ENCODE measurements at places on chromosomes 6 and 20.

DNA sequence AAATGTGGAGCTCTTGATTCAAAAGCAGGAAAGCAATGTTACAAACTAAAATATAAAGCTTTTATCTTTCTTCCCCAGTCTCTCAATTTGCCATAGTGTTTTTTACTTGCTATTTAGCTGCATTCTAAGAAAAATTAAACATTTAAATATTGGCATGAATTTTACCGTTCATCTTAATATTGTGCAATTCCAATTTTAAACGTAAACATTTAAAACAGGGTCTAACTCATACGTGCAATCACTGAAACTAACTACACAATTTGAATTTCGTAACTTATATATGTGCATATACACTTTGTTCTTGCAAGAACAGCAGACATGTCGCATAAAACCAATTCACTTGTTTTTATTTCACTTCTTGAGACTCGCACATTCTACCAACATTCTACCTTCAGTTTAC, 280.8 kb upstream of the QKI start:
- no peak for DNase-seq
- H3K4me3 ChIP-seq: no peak overlapping the region
- no peak overlapping the region for H3K27ac ChIP-seq
- no peaks in the 10 kb centered on the region for H3K27me3 ChIP-seq
- no peaks in the 10 kb centered on the region for H3K4me1 ChIP-seq
- no peaks in the 10 kb centered on the region for H3K36me3 ChIP-seq

GRCh38 chr6:88763160-88763559, 200.3 kb downstream of the RNGTT start:
- DNase-seq: no peak
- no peaks in the 10 kb centered on the region for H3K36me3 ChIP-seq
- no peak overlapping the region for H3K4me3 ChIP-seq

DNA sequence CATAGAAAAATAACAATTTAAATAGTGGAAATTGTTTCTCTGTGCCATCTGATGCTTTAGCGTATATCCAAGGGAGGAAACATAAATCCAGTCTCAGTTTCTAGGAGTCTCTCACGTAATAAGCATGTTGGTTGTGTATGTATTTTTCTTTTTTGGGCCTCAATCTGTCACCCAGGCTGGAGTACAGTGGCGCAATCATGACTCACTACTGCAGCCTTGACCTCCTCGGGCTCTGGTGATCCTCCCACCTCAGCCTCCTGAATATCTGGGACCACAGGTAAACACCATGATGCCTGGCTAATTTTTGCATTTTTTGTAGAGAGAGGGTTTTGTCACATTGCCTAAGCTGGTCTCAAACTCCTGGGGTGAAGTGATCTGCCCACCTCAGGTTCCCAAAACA, 78.6 kb upstream of the PLN start:
- DNase-seq: no peak
- peaks cover 11% of the 10 kb centered on the region for H3K36me3 ChIP-seq
- no peak overlapping the region for H3K4me3 ChIP-seq
- H3K4me1 ChIP-seq: no peaks in the 10 kb centered on the region

DNA sequence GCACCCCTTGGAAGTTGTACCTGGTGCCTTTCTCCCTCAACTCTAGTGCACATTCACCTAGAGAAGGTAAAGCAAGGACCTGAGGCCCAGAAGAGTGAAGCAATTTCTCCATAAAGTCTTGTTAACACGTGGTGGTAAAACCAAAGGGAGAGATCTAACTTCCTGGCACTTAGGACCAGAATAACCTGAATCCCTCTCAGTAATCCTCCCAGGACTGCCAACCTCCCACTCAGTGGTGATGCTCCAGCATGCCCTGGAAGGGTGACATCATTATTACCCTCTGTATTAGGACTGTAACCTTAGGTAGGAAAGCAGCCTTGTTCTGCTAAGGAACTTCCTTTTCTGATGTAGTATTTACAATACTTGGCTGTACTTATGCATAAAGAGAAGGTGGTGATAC, 330.6 kb upstream of the MARCKS start:
- H3K27me3 ChIP-seq: no peaks in the 10 kb centered on the region
- no peak overlapping the region for H3K4me3 ChIP-seq
- H3K36me3 ChIP-seq: no peaks in the 10 kb centered on the region
- H3K27ac ChIP-seq: peak overlapping the region; percentile 79
- peaks cover 15% of the 10 kb centered on the region for H3K4me1 ChIP-seq

- H3K4me1 ChIP-seq: no peaks in the 10 kb centered on the region
- DNase-seq: no peak
- no peaks in the 10 kb centered on the region for H3K27me3 ChIP-seq
- H3K36me3 ChIP-seq: no peaks in the 10 kb centered on the region
- H3K27ac ChIP-seq: no peak overlapping the region
Observed at GRCh38 chr6:162602759-162603158, 124.8 kb downstream of the PRKN start.

- H3K27me3 ChIP-seq: no peaks in the 10 kb centered on the region
- no peak overlapping the region for H3K27ac ChIP-seq
- no peaks in the 10 kb centered on the region for H3K4me1 ChIP-seq
Observed at GRCh38 chr6:5095236-5095635, 10.1 kb downstream of the PPP1R3G start.

- H3K27ac ChIP-seq: no peak overlapping the region
- H3K4me1 ChIP-seq: peaks cover 17% of the 10 kb centered on the region
- H3K36me3 ChIP-seq: peaks cover 65% of the 10 kb centered on the region
- H3K27me3 ChIP-seq: no peaks in the 10 kb centered on the region
- DNase-seq: no peak
Observed at GRCh38 chr6:35057449-35058357, 83.4 kb downstream of the TCP11 start.

DNA sequence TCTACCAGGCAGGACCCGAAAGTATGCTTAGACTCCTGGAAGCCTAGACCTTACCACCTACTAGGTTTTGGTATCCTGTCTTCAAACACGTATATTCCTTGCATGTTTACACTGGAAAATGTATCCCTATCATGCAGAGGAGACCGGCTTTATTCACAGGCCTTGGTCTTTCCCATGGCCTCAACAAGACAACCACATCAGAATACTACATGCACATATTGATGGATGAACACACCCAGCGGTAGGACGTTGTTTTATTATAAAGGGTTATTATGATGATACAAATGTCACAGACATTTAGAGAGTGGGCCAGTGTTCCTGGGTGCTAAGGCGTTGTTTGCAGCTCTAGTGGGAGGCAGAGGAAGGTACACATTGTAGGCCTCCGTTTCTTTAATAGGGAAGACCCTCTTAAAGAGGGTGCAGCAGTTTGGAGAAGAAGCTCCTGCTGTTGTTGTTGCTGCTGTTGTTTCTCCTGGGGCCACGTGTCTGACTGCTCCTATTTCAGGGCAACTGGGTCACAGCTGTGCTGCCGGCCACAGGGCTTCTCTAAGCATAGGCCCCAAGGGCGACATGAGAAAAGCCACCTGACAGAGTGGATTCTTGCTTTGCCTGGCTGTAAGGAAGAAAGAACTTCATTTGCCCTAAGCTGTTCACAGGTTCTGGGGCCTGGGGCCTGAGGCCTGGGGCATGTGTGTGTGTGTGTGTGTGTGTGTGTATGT, 98.3 kb upstream of the SASH1 start:
- no peak overlapping the region for H3K27ac ChIP-seq
- no peak overlapping the region for H3K4me3 ChIP-seq
- no peaks in the 10 kb centered on the region for H3K27me3 ChIP-seq
- H3K36me3 ChIP-seq: no peaks in the 10 kb centered on the region
- DNase-seq: no peak

- H3K4me3 ChIP-seq: no peak overlapping the region
- DNase-seq: no peak
- H3K4me1 ChIP-seq: no peaks in the 10 kb centered on the region
- H3K36me3 ChIP-seq: no peaks in the 10 kb centered on the region
- H3K27me3 ChIP-seq: peaks cover 4% of the 10 kb centered on the region
Observed at GRCh38 chr20:58538752-58539151, 23.6 kb upstream of the APCDD1L start.

GRCh38 chr6:35725721-35726438, 11.0 kb upstream of the ARMC12 start:
- H3K27me3 ChIP-seq: no peaks in the 10 kb centered on the region
- peak overlapping the region; percentile 51 for H3K4me3 ChIP-seq
- peak; percentile 86 for DNase-seq
- peaks cover 98% of the 10 kb centered on the region for H3K4me1 ChIP-seq
- peak overlapping the region; percentile 100 for H3K27ac ChIP-seq

GRCh38 chr20:31988430-31989015, 20.6 kb downstream of the XKR7 start:
- peaks cover 7% of the 10 kb centered on the region for H3K27me3 ChIP-seq
- no peak overlapping the region for H3K4me3 ChIP-seq
- no peaks in the 10 kb centered on the region for H3K4me1 ChIP-seq
- no peaks in the 10 kb centered on the region for H3K36me3 ChIP-seq

DNA sequence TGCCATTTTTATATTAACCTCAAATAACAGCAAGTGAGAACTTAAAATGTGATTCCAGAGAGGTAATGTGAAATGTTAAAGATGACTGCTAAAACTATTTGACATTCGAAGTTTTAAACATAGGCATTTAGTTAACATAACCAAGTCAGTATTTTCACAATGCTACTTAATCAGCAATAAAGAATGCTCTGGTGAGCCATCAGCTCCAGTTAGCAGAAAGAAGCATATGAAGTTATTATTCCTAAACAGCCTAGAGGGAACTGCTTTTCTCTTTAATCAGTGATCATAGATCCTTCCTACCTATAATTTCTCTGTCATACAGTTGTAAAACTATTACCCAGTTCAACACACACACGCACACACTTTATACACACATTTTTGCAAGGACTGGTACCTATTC, 60.1 kb downstream of the MMS22L start:
- H3K4me3 ChIP-seq: no peak overlapping the region
- no peak for DNase-seq
- H3K36me3 ChIP-seq: no peaks in the 10 kb centered on the region
- H3K27ac ChIP-seq: no peak overlapping the region
- H3K4me1 ChIP-seq: no peaks in the 10 kb centered on the region
- H3K27me3 ChIP-seq: no peaks in the 10 kb centered on the region

DNA sequence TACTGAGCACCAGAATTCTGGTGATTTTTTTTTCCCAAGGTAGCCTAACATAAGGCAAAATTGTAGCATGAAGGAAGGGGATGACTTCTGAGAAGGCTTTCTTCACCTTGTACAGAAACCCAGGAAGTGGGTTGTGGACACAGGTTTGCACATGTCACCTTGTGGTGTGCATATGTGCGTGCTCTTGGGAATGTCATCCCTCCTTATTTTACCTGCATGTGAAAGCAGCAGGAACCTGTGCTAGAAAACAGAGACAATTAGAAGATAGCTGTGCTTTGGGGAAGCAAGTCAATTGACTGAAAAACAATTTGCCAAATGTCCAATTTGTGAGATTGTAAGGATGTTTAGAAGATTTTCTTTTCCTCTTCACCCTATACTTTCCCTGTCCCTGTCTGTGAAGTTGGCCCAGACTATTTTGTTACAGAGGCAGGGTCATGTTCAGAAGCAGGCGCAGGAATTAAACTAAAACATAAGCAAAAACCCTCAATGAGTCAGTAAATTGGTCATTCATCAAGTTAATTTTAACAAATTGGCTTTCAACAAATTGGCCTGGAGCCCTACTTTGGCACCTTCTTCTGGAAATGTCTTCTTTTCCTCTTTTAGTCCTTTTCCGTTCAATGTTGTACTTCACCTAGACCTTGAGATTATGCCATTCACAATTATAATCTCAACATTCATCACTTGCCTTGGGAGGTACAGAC, 261.2 kb downstream of the ADGB start:
- no peak overlapping the region for H3K27ac ChIP-seq
- no peaks in the 10 kb centered on the region for H3K4me1 ChIP-seq
- DNase-seq: no peak
- H3K4me3 ChIP-seq: no peak overlapping the region
- H3K36me3 ChIP-seq: no peaks in the 10 kb centered on the region

DNA sequence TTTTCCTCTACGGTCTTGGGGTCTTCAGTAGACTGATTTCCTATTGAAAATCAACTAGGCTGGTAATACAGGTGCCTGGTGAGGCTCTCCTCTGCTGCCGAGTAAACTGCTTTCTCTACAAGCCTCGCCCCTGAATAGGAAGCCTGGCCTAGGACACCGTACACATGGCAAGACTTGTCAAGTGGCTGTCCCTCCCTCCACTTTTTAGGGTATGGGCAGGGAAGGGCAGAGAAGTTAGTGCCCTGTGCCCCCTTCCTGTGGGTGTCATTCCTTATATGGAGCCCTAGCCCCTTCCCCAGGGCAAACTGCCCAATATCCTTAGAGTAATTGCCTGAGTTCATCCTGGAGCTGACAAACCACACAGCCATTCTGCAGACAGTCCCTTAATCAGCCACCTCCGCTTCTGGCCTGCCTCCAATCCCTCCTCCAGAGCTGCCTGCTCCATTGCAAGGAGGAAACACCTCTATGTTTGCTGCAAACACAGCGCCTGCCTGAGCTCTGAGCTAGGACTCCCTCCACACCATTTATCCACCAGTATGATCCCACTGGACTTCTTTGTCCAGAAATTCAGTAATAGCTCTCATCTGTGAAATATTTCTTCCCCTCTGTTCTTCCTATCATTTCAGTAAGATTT, 93.1 kb downstream of the CHD6 start:
- H3K27me3 ChIP-seq: no peaks in the 10 kb centered on the region
- DNase-seq: no peak
- H3K4me1 ChIP-seq: peaks cover 20% of the 10 kb centered on the region
- no peak overlapping the region for H3K4me3 ChIP-seq

DNA sequence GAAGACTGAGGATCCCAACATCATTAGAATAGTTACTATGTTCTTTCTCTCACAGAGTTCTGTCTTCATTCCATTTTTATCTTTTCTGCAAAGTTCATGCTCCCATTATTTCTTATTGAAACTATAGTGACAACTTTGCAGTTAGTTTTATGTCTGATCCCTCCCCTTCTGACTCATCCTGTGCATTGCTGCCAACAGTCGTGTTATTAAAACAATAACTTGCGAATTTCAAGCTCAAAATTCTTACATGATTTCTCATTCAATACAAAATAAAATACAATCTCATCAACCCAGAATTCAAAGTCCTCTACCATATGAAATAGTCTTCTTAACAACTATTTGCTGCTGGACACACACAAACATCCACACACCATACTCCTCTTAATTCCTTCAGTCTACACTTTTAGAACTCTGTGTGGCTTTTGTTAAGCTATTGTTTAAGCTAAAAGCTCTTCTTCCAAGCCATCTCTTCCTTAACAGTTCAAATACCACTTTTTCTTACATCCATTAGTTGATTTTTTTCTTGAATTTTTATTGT, 261.4 kb upstream of the IRAK1BP1 start:
- no peaks in the 10 kb centered on the region for H3K4me1 ChIP-seq
- H3K4me3 ChIP-seq: no peak overlapping the region
- no peak overlapping the region for H3K27ac ChIP-seq
- H3K27me3 ChIP-seq: no peaks in the 10 kb centered on the region
- no peaks in the 10 kb centered on the region for H3K36me3 ChIP-seq

DNA sequence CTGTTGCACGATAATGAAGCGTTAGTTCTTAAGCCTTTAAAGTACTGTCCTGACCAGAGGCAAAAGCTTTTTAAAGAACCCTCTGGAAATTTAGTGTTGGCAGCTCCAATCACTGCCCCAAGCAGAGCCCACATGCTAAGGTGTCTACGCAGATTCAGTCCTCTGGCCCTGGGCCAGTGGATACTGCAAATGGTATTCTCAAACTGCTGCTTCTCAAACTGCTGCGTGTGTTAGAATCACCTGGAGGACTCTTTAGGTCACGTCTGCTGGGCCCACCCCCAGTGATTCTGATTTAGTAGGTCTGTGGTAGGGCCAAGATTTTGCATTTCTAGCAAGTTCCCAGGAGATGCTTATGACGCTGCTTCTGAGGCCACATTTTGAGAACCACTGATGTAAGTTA, 96.0 kb upstream of the CCDC28A start:
- no peak overlapping the region for H3K27ac ChIP-seq
- no peaks in the 10 kb centered on the region for H3K4me1 ChIP-seq
- no peak overlapping the region for H3K4me3 ChIP-seq
- no peaks in the 10 kb centered on the region for H3K36me3 ChIP-seq
- no peak for DNase-seq

GRCh38 chr6:42222448-42222847, 4.8 kb upstream of the MRPS10 start:
- DNase-seq: no peak
- H3K27ac ChIP-seq: no peak overlapping the region
- H3K4me1 ChIP-seq: peaks cover 26% of the 10 kb centered on the region
- no peak overlapping the region for H3K4me3 ChIP-seq
- no peaks in the 10 kb centered on the region for H3K27me3 ChIP-seq
